ENCODE measurements at places on chromosomes 2 and 18.

- no peak for DNase-seq
These were observed 455.3 kb downstream of the STK39 start for GRCh38 chr2:167792126-167792525.

DNA sequence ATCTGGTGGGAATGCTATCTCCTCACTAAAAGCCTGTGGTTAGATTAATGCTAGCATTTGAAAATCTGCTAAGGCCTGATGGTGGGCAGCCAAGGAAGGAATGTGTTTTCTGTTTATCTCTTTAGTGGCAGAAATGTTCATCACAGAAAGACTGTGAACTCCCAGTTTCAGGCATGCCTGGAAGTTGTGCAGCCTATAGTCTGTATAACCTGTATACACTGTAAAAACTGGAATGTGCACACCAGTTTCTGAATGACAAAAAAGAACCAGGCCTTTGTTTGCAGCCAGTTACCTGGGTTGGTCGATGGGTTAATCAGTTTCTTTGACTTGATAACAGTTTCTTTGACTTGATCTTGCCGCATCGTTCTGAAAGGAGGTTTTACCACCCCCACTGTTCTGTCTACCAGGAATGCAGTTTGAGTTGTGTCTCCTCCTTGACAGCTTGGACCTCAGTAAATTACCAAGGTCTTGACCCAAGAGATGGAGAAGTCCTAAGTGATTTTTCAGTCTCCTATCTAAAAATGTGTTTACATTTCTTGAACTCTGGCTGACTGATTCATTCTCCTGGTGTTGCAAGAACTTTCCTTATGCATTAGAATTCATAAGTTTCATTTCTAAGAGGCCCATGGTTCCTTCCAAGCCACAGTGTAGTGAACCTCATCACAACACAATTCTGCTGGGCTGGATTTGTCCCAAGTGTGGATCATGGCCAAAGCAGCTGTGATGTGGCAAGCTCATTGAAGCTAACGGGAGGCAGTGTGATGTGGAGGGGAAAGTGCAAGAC lies 62.2 kb downstream of the KIAA2012 start:
- no peak for DNase-seq

DNA sequence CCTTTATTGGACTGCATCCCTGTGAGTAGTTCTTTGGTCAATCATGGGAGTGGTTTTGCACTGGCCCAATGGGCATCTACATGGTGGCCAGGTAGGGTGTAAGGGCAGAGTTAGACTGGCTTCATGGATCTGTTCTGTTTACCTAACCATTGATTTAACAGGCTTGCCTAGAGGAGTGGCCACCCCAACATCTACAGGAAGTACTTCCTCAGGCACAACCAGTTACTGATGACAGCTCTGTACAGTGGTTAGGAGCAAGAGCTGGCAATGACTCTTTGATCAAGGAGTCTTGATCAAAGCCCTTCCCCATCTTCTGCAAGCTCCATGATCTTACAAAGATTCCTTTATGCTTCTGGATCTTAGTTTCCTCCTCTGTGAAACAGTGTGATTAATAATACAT lies 140.9 kb upstream of the CYP1B1 start:
- no peak for DNase-seq

GRCh38 chr2:3631161-3631850 lies 26.7 kb upstream of the ALLC start:
- no peak for DNase-seq

GRCh38 chr2:151476287-151476686 lies 66.6 kb downstream of the RIF1 start:
- no peak for DNase-seq

DNA sequence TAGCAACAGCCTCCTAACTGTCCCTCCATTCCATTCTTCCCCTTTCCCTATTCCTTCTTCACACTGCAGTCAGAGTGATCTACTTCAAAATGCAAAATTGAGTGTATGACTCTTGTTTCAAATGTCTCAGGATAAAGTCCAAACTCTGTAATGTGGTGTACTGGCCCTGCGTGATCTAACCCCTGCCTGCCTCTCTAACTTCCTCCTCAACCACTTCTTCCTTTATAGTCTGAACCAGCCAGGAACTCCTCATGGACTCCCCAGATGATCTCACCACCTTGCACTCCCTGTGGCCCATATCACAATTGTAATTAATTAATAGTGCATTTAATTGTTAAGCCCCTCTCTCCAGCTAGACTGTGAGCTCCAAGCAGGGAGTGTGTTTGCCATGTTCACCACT lies 3.1 kb upstream of the B3GNT2 start:
- no peak for DNase-seq

- no peak for DNase-seq
These were observed 238.7 kb downstream of the TGIF1 start for GRCh38 chr18:3688690-3689089.

DNA sequence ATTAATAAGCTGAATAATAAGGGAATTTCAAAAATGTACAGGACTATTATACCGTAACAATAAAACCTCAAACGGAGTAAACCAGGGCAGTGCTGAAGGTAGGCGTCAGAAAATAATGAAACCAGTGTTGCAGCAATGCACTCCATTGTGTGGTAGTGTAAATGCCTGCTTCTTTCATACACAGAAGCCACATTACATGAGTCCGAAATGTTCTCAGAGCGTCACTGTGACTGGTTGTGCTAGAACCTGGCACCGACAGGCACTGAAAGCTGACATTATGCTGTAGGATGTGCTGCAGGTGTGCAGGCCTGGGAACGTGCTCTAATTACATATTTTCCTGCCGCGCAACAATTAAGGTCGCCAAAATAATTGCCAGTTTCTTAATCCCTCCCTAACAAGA lies 53.3 kb downstream of the ZEB2 start:
- DNase-seq: no peak

GRCh38 chr18:8977701-8978100 lies 124.8 kb upstream of the NDUFV2 start:
- no peak for DNase-seq

GRCh38 chr2:66824926-66825325 lies 390.0 kb downstream of the MEIS1 start:
- no peak for DNase-seq

GRCh38 chr2:219987830-219988229 lies 360.4 kb downstream of the SLC4A3 start:
- DNase-seq: no peak

DNA sequence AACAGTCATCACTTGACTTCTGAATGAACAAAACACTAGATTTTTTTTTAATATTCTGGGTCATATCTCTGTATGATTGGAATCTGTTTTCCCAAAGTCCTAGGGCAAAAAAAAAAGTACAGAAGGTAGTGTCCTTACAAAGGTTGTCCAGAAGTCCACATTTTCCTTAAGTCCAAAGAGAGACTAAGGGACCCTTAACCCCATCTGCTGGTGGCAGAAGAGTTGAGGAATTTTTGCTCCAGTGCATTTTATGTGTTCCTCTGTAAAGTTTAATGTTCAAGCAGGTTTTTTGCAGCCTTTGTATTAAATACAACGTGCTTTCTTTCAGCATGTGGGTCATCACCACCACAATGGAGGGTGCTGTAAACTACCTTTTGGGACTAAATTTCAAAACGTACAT lies 215.9 kb downstream of the SP3 start:
- DNase-seq: no peak

DNA sequence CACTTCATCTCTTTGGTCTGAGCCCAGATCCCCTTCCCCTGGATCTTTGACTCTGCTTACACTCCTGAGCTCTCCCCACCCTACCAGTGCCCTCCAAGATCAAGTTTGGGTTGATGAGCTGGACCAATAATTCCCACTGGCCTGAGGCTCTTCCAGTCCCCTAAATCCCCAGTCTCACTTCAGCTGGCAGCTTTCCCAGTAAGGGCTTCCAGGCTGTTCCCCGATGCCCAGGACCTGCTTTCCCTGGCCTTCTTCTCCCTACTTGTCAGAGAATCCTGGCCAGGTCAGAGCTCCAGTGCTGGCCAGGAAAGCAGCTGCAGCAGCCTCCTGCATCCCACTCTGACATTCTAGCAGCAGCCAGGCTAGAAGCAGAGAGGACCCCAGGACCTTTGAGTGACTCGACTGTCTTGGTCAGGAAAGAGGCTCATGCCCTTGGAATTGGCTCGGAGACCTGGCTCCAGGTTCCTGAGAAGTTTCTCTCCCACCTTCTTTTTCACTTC lies 3.5 kb downstream of the WNT6 start:
- no peak for DNase-seq
